Stimulated activated CD4-positive, alpha-beta T cell treated with anti-CD3 and anti-CD28 coated beads, Interleukin-1b, Interleukin-23, amount 100 ng/mL, for 24 hours (primary cell): ENCODE measurements at places on chromosomes 1 and 21.

GRCh38 chr1:97925151-97925550 is 4.3 kb upstream of the DPYD start:
- no peak for DNase-seq

DNA sequence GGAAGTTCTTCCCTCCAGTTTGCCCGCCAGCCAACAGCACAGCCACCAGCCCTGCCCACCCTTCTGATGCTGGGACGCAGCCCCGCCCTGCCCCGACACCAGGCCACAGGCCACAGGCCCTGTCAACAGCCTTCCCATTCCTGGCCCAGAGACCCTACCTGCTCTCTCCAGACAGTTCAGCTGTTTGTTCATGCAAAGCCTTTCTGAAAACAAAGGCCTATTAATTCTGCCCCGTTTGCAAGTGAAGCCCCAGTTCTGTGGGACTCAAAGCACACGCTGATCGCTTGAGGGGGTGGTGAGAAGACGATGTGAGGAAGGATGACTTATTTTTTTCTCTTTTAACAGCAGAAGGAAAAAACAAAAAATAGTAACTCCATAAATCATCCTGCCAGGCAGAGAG is 55.4 kb upstream of the KIF26B start:
- DNase-seq = no peak

GRCh38 chr21:31514598-31514997 is 144.9 kb upstream of the SOD1 start:
- no peak for DNase-seq

DNA sequence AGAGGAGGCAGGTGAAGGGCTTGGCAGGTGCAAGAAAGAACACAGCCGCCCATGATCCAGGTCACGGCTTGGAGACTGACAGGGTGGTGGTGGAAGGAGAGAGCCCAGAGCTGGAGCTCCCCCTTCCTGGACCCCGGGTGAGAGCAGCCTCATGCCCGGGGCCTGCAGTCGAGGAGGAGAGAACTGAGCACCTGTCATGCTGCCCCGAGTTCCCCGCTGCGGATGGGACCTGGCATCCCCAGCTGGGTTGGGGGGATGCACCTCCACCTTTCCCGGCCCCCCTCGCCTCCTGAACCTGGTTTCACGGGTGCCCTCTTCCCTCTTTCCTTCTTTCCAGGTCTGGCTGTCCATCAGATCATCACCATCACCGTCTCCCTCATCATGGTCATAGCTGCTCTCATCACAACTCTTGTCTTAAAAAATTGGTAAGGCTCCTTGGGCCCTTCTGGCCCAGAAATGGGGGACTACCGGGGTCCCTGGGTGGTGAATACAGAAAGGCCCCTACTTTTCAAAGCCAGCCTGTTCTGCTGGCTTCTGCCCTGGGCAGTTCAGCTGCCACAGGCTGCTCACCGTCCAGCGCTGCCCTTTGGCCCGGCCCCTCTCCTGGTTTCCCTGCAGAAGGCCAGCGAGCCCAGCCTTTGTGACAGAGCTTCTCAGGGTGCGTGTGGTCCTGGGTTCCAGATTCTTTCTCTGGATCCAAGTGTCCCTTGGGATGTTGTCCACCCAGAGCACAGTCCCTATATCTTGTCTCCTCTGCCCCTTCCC is 115.3 kb downstream of the AJAP1 start:
- DNase-seq = no peak

DNA sequence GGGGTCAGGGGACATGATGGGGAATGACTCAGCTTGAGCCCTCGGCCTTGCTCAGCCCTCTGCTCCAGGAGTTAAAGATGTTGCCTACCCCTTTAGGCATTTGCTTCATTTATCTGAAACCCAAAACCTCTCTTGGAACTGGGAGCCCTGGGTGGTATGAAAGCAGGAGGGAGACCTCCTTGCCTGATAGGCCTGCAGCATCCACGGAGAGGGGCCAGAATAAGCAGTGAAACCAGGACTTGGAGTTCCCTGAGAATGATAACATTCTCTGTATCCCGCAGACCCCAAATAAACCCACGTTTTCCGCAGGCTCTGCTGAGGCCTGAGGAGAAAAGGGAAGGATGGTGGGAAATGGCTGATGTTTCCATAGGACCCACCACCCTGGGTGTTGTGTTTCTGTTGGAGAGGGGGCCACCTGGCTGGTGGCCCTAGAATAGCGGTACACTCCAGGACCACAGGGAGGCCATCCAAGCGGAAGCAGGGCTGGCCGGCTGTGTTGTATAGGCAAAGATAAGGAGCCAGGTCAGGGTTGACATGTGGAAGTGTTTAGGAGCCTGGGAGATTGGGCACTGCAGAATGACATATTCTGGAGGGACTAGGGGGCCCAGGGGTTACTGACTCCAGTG is 77.4 kb downstream of the FOXD2 start:
- DNase-seq = no peak

GRCh38 chr1:160226623-160227022 is 21.4 kb downstream of the PEA15 start:
- no peak for DNase-seq

DNA sequence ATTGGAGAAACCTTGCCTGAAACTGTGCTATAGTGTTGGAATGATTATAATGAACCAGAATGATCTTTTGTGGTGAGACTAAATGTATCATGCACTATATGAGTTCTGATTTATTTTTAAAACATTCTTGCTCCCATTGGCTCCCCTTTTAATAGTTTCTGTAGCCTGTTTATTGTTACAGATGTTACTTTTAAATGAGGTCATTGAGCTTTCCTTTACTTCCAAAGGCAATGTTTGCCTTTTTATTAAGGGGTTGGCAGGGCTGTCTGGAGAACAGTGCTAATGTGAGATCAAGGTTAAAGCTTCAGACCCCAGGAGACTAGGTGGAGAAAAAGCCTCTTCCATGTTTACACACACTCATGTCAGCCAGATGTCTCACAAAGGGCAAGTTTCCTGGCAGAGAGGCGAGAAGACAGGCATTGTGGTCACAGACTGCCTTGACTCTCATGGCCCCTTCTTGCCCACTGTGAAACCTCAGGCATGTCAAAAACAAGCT is 120.6 kb upstream of the RAVER2 start:
- no peak for DNase-seq

DNA sequence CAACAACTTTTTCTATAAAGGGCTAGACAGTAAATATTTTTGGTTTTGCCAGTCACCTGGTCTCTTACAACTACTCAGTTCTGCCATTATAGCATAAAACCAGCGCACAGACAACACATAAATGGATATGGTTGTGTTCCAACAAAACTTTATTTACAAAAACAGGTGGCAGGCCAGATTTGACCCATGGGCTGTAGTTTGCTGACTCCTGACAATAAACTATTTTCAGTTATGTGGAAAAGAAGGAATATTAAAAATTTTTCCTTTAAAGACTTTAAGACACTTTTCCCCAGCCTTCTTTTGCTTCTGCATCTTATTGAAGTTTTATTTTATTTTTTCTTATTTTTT is 16.0 kb downstream of the EIF2D start:
- no peak for DNase-seq

DNA sequence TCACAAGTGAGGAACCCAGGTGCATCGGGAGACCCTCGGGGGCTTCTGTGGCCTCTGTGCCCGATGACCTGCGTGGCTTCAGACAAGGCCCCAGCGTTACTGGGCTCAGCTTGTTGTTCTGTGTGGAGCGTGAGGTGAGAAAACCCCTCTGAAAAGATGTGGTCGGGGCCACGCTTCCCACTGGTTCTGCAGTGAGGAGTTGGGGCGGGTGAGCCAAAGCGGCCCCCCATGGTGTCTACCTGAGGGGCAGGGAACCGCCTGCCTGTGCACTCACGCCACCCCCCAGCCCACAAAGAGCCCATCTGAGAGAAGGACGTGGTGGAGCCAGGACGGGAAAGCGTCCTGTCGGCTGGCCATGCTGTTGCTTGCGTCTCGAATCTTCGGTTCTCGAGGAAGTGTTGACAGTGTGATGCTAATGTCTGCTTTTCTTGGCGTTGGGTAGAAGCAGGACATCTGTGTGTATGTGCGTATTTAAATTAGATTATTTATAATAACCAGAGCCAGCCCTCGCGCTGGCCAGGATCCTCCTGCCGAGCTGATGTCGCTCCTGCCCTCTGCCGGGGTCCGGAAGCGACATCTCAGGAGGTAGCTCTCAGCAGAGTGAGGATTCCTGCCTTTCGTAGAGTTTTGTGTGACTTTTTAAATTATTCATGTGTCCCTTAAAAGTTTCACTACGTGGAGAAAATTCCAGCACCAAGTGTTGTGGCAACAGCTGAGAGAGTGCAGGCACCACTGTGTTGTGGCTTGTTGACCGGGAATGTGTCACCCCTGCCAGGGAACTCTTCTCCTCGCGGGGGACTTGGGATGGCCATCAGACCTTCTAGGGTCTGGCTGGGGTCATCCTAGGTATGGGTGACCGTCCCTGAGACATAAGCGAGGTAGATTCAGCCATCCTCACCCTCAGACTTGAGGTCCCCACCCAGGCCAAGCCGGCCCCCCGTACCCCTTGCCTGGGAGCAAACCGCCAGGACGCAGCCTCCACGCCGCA is 15.3 kb downstream of the TMEM201 start:
- DNase-seq = no peak

DNA sequence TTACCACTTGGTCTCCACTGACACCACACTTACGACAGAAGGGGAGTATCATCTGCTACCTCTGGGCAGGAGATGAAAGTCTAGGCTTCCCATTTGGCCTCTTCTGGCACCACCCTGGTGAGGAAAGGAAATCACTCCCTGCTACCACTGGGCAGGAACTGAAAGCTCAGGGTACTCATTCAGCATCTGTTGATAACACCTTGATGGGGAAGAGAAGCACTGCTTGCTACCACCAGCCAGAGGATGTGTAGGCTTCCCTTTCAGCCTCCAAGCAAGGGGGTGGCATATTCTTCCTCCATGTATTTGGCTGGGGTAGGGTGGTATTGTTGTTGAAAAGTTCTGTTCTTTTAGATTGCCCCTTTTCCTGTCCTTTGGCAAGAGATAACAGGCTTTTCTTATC is 115.0 kb downstream of the ACBD6 start:
- DNase-seq = no peak

DNA sequence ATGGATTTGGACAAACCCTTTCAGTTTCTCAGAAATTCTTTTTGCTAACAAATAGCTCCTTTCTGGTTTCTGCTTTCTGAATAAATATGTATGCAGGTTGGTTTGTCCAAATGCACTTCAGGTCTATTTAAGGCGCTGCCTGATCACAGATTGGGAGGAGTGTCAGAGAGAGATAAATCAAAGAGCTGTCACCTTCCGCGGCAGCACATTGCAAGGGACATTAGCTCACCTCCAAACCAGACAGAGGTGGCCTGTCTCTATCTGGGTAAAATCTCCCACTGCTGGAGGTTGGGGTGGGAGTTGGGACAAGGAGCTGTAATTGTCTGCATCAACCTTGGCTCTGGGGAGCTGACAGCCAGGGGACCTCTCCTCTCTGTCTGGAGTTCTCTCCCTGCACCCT is 25.2 kb downstream of the PRAMEF20 start:
- no peak for DNase-seq

DNA sequence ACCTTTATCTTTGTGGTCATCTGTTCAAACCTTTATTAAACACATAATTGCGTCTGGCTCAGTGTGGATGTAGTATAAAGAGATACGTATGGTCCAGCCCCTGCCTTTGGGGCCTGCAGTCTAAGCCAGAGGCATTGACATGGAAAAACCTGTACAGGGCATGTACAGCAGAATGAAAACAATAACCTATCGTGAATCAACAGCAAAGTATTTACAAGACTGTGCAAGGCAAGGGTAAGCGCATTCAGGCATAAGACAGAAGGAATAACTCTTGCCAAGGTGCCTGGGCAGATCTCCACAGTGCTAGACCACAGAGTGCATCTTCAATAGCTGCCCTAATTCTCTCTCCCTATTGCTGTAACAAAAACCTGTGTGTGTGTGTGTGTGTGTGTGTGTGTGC is 35.5 kb downstream of the KIRREL1 start:
- no peak for DNase-seq

DNA sequence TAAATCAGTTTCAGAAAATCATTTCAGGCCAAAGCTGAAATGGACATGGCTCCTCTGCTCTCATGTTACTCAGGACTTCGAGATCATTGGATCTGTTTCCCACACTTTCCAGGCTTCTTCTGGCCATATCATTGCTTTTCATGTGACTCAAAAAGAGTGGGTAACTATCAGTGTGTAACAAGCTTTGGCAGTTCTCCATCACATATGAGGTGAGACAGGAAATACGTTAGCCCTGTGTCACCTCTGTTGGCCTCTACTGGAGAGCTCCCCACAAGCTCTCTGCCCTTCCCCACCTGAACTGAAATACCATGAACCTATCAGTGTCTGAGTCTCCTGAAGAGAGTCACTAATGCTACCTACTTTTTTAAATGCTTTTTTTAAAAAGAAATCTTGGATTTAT is 128.2 kb downstream of the LBR start:
- no peak for DNase-seq
